ENCODE measurements at places on chromosomes 6 and 20. TPM values are rescaled to one million over a fixed set of nuclear protein-coding genes. Genes with fewer than 3 reads are reported as not detected.
A peak's percentile ranks its signal among the peaks of the same experiment; 100 is the strongest.

IL17A gene
- not detected for total RNA-seq

DNA sequence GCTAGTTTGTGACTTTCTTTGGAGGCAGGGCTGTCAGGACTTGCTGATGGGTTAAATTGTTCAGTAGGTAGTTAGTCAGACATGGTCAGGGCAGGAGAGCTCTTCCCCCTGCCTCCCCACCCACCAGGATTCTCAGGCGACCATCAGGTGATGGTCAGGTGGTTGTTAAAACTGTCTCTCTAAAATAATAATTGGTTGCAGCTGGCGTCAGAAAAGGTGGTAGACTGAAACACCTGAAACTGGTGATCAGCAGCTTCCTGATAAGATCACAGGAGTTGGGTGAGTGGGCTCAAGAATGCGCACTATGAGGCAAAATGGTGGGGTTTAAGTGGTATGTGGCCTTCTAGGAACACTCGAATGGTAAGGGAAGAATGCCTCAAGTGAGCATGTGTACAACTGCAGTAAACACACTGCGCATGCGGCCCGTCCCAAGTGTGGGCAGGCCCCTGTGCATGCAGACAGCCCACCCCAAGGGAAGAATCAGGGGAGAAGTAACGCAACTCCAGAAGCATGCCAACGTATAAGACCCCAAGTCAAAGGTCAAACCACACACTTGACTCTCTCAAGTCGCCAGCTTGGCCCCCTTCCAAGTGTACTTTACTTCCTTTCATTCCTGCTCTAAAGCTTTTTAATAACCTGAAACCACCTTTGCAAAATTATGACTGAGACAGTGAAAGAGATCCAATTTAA is 7.9 kb upstream of the BLCAP start:
- no peak for DNase-seq

DNA sequence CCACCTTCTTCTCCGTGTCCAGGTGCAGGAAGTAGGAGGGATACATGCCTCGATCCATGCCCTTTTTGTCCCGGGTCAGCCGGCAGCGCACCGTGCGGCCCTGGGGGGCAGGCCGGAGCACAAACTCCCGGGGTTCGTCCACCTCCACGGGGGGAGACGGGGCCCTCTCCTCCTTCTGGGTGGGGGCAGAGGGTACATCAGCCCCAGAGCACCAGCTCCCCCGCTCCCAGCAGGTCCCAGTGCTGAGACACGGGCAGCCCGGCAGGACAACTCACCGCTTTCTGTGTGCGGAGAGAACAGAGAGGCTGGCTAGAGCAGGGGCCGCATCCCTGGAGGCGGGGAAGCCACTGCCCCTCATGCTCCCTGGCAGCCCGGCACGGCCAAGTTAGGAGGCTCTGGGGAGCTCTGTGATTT is 6.7 kb downstream of the TULP1 start:
- no peak for DNase-seq

GRCh38 chr20:59644371-59644939 is 40.1 kb downstream of the PHACTR3 start:
- DNase-seq = no peak

DNA sequence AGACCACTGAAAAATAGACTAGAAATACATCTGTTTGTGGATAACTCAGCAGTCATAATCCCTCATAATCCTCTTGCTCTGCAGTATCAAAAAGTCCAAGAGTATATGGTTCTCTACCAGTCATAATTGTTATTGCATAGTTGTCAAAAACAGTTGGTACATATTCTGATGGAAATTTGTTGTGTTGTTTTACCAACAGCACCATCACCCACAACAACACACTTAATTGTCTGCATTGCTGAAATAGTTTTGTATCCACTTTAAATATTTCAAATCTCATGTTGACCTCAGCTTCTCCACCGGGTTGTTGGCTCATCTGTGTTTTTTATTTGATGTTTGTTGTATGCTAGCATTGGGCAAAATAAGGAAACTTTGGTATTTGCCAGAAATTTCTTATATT is 39.4 kb downstream of the ITCH start:
- DNase-seq = no peak

DNA sequence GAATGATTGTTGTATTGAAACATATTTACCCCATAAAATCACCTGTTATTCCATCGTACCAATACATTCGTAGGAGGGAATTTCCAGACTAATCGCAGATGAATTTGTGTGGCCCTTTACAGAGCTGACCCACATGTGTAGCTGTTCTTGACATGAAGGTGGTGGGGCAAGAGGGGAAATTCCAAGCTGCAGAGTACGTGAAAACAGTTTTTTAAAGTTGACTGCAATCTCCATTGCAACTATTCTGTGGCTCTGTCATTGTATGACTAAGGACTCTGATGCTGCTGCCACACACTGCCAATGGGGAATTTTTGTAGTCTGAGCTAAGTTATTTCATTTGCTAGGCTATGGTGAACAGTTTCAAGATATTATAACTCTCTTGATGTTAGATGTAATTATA is 46.4 kb upstream of the ADTRP start:
- no peak for DNase-seq

- no peak for DNase-seq
These were observed 68.2 kb downstream of the CDH22 start for GRCh38 chr20:46240065-46240464.

GPX6 gene
- total RNA-seq = not detected

DNA sequence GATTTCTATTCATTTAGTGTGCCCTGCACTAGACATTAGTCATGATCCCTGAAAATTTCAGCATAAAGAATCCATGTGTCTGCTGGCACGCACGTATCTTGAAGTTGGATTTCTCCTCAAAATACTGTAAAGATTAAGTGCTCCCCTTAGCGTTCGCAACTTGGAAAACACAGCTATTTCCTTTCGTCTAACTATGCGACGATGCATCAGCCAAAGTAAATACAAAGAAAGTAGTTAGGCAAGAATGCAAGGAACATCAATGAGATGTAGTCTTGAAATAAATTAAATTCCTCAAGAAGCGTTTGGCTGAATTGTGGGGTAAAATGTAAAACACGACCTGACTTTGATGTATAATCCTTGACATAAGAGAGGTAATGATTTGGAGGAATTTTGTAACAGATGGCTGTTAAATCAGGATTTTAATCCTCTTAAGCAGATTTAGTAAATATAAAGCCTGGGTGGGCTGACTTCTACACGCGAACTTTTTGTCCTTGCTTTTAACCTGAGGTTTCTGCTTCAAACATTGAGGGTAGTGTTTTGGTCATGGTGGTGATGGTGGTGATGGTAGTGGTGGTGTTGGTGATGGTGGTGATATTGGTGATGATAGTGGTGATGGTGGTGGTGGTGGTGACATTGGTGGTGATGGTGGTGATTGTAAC is 88.2 kb downstream of the FOXF2 start:
- no peak for DNase-seq

GRCh38 chr6:169223006-169223405 is 30.6 kb downstream of the THBS2 start:
- no peak for DNase-seq

TFAP2D gene
- total RNA-seq = not detected

GRCh38 chr20:46283426-46284039 is 24.8 kb downstream of the CDH22 start:
- no peak for DNase-seq

DNA sequence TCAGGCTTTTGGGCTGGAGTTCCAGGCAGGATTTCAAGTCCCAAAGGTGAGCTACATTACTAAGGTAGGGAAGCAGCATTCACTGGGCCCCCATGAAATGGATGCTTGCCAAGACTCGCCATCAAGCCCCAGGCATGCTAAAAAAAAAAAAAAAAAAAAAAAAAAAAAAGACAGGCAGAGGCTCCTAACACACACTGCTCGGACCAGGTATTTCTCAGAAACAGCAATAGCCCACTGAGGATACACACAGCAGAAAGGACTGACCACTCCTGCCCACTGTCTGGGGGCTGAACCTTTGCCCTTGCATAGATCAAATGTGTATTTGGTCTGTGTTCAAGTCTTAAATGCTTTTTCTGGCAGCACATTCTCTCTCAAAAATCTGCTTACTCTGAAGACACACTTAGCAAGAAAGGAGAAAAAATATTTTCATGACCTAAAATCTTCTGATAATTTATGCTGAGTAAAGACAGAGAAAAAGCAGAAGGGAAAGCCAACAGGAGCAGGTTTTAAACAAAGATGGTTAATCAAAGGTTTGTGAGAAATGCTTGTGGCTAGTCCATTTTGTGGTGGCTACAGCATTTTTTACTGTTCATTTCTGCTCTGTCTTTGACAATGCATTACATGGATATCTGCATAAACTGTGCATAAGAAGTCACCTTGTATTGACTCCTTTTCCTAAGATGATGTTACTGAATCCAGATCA is 37.9 kb upstream of the BEND6 start:
- no peak for DNase-seq

DNA sequence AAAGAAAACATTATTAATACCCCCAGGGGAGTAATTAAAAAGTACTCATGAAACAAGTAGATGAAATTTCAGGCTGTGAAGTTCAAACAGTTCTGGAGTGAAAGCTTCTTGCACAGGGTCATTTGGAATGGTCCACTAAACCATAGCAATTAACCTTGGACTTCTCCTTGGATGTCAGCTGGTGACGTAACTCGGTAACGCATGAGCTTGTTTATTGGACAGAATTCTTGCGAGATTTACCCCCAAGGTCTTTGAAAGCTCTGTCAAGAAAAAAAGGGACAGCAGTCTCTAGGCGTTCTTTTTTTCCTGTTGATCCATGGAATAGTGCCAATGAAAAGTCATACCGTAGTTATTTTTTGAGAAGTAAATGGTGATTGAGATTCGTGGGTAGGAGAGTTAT is 2.2 kb downstream of the CD83 start:
- no peak for DNase-seq

SIRPG gene
- not detected for total RNA-seq

DNA sequence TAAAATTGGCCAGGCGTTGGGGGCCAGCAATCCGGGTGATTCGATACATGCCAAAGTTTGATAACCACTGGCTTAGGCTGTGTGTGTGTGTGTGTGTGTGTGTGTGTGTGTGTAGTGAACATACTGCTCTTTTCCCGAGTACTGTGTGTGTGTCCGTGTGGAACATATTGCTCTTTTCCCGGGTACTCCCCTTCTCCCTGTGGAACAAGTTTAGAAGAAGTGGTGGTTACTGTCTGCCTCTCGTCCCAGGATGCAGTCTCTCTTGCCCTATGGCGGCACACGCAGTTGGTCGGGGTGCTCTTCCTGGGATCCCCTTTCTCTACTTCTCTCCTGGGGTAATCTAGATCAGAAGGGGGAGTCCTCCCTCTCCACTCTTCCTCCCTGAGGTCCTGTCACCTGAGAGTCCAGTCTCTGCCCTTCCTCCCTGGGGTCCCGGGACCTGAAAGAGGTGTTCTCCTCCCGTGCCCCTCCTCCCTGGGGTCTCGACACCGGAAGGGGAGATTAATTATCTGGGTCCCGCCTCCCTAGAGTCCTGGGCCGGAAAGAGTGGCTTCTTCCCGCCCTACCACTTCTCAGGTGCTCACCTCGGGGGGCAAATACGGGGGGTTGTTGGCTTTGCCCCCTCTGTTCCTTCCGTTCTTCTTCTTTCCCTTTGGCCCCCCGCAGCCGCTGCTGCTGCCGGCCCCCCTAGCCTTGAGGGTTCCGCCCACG is 516 bp downstream of the GTPBP2 start:
- peak; percentile 34 for DNase-seq

- no peak for DNase-seq
These were observed 73.1 kb downstream of the QKI start for GRCh38 chr6:163487606-163488005.

GRCh38 chr6:31749301-31750036 is 9.7 kb downstream of the MSH5 start:
- no peak for DNase-seq

GRCh38 chr6:71410681-71411080 is 122.1 kb downstream of the OGFRL1 start:
- DNase-seq = no peak

GRCh38 chr20:49505518-49505917 is 23.1 kb upstream of the KCNB1 start:
- peak; percentile 75 for DNase-seq

GRCh38 chr6:157531169-157531985 is 150.4 kb downstream of the ZDHHC14 start:
- no peak for DNase-seq

DNA sequence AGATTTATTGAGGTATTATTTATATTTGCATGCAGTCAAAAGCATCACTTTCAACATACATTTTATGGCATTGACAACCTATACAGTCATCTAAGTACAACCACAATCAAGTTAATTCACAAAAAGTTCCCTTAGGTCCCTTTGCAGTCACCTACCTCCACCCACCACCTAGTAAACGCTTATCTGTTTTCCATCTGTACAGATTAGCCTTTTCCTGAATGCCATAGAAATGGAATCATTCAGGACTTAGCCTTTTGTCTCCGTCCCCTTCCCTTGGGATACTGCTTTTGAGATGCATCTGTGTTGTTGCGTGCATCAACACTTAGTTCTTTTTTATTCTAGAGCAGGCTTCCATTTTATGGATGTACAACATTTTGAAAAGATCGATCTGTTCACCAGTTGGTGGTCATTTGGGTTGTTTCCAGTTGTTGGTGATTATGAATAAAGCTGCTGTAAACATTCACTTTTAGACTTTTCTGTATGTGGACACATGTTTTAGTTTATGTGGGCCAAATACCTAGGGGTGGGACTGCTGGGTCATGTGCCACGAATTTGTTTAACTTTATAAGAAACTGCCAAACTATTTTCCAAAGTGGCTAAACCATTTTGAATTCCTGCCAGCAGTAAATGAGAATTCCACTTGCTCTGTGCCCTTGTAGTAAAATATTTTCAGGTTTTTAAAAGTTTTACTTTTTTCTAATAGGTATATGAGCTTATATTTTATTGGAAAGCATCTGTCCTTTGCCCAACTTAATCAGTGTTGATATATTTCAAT is 17.6 kb upstream of the IFNGR1 start:
- no peak for DNase-seq

GRCh38 chr6:16793828-16794412 is 32.7 kb upstream of the ATXN1 start:
- DNase-seq = no peak

DNA sequence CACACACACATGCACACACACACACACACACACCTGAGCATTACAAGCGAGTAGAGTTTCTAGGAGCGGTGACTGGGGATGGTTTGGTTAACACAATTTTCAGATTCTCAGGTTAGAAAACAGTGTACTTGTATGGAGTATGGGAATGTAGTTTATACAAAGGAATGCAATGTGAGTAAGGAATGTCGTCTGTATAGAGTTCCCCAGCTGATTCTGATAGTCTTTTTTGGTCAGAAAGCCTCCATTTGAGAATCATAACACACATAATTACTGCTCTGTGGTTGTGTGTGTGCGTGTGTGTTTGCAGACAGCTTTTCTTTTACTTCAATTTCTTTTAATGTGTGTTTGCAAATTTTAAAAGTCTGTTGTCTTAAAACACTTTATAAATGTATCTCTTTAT is 93.2 kb downstream of the MYO6 start:
- no peak for DNase-seq

GRCh38 chr20:59993736-59994430 is 35.7 kb downstream of the CDH26 start:
- no peak for DNase-seq

TBX18 gene
- 22.1 TPM for total RNA-seq

GABRR1 gene
- total RNA-seq = 0.09 TPM

PTCHD4 gene
- 11.7 TPM for total RNA-seq

DNA sequence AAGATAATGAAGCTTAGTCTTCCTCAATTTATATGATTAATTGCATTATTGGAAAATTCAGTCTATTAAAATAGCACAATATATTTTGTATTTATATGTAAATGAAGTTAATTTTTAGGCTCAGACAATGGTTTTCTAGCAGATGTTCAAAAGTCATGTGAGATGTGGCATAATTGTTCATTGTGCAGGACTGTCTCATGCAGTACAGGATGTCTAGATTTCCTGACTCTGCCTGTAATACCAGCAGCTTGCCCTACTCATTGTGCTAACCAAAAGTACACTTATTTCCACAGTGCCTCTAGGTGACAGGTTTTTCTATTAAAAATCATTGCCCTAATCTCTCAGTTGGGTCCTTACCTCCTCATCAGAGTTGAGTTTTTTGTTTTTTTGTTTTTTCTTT is 12.4 kb downstream of the RALGAPB start:
- DNase-seq = no peak
